ENCODE measurements at places on chromosomes 3 and 15.

- H3K27ac ChIP-seq = no peak overlapping the region
- H3K36me3 ChIP-seq = no peaks in the 10 kb centered on the region
- no peak overlapping the region for H3K4me3 ChIP-seq
- H3K4me1 ChIP-seq = no peaks in the 10 kb centered on the region
- peaks cover 16% of the 10 kb centered on the region for H3K27me3 ChIP-seq
These were observed 6.4 kb upstream of the TTC14 start for GRCh38 chr3:180595559-180595935.

DNA sequence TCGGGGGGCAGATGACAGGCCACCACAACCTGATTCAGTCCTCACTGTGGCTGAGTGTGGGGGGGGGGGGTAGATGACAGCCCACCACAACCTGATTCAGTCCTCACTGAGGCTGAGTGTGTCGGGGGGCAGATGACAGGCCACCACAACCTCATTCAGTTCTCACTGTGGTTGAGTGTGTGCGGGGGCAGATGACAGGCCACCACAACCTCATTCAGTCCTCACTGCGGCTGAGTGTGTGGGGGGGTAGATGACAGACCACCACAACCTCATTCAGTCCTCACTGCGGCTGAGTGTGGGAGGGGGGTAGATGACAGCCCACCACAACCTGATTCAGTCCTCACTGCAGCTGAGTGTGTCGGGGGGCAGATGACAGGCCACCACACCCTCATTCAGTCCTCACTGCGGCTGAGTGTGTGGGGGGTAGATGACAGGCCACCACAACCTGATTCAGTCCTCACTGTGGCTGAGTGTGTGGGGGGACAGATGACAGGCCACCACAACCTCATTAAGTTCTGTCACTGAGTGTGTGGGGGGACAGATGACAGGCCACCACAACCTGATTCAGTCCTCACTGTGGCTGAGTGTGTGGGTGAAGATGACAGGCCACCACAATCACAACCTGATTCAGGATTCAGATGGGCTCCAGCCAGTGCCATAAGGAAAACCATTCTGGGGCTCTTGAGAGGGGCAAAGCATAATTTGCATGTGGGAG, 16.9 kb downstream of the ZNF717 start:
- peaks cover 60% of the 10 kb centered on the region for H3K36me3 ChIP-seq
- no peaks in the 10 kb centered on the region for H3K27me3 ChIP-seq
- no peak overlapping the region for H3K27ac ChIP-seq
- no peaks in the 10 kb centered on the region for H3K4me1 ChIP-seq
- H3K4me3 ChIP-seq = no peak overlapping the region

- H3K27me3 ChIP-seq = no peaks in the 10 kb centered on the region
- H3K36me3 ChIP-seq = no peaks in the 10 kb centered on the region
- no peak overlapping the region for H3K4me3 ChIP-seq
- DNase-seq = no peak
- H3K4me1 ChIP-seq = peaks cover 55% of the 10 kb centered on the region
These were observed 40.3 kb upstream of the TFRC start for GRCh38 chr3:196122021-196122687.

- H3K4me3 ChIP-seq = no peak overlapping the region
- H3K27ac ChIP-seq = no peak overlapping the region
- H3K4me1 ChIP-seq = no peaks in the 10 kb centered on the region
These were observed 632.7 kb downstream of the CADM2 start for GRCh38 chr3:85591451-85591850.

DNA sequence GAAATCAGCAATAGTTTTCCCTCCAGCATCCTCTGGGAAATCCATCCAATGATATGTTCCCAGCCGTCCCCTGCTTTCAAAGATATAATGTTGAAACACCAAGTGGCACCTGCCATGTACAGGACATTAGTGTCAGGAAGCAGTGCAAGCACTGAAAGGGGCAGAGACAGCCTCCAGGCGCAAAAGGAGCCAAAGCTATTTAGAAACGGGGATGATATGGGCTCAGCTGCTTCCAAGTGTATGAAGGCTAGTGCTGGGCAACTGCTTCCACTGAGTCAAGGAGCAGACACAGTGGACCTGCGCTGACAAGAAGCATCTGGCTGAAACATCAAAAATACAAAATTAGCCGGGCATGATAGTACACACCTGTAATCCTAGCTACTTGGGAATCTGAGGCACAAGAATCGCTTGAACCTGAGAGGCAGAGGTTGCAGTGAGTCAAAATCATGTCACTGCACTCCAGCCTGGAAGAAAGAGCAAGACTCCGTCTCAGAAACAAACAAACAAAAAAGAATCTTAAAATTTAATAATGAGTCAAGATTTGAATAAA, 119.7 kb downstream of the AQP9 start:
- no peak overlapping the region for H3K27ac ChIP-seq
- H3K36me3 ChIP-seq = no peaks in the 10 kb centered on the region
- H3K4me3 ChIP-seq = no peak overlapping the region
- no peaks in the 10 kb centered on the region for H3K4me1 ChIP-seq
- DNase-seq = no peak
- H3K27me3 ChIP-seq = peaks cover 46% of the 10 kb centered on the region

GRCh38 chr3:169546368-169546767, 117.1 kb downstream of the MECOM start:
- H3K27me3 ChIP-seq = no peaks in the 10 kb centered on the region
- no peak for DNase-seq
- no peaks in the 10 kb centered on the region for H3K36me3 ChIP-seq
- H3K4me3 ChIP-seq = no peak overlapping the region

DNA sequence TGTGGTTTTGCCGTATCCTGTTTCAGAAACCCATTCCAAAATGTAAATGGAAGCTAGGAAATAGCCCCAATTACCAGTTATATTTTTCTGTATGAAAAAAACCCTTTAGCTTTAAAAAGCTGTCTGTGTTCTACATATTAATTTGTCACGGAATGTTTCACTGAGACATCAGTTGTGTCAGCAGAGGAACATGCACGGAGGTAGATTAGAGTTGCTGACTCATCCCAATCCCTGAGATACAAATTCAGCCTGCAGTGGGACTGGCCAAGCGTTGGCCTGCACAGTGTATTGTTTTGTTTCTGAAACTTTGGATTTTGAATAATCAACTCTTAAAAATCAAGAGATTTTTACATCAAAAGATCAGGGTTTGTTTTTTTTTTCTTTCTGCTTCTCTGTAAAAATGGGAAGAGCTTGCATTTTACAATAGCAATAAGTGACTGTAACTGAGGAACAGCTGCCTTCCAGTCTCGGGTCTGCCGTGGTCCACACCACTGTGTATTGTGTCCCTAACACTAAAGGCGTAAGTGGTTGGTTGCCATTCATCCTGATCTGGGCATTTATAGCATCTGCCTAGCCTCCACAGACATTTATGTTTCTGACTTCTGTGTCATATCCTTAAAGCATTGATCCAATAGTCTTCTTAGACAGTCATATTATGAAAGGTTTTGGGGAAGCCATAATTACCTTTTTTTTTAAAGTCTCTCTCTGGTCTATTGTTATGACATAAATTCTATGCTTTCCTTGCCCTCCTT, 218.1 kb downstream of the ADAMTSL3 start:
- H3K4me3 ChIP-seq = no peak overlapping the region
- no peak overlapping the region for H3K27ac ChIP-seq
- no peaks in the 10 kb centered on the region for H3K36me3 ChIP-seq
- no peaks in the 10 kb centered on the region for H3K4me1 ChIP-seq

DNA sequence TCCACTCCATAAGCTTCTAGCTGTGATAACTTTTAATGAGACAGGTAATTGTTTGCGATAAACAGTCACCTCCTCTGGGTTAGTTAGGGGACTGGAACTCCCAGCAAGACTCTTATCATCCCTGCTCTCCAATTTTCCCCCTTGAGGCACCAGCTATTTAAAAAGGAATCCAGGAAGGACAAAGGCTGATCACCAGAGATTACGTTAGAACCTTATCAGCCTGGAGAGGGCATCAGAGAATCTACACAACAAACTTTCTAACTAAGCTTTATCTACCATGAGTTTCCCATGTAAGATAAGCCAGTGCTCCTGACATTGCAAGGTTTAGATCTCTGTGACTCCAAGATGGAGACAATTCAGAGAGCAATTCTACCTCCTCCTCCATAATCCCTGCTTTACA, 31.3 kb downstream of the GPR176 start:
- no peak overlapping the region for H3K27ac ChIP-seq
- no peaks in the 10 kb centered on the region for H3K4me1 ChIP-seq
- peaks cover 16% of the 10 kb centered on the region for H3K27me3 ChIP-seq
- no peak overlapping the region for H3K4me3 ChIP-seq
- DNase-seq = no peak
- H3K36me3 ChIP-seq = no peaks in the 10 kb centered on the region

- DNase-seq = no peak
- H3K27me3 ChIP-seq = no peaks in the 10 kb centered on the region
- no peak overlapping the region for H3K4me3 ChIP-seq
- H3K27ac ChIP-seq = no peak overlapping the region
- H3K4me1 ChIP-seq = no peaks in the 10 kb centered on the region
These were observed 178.9 kb downstream of the ECT2 start for GRCh38 chr3:172929451-172929850.

GRCh38 chr3:39569095-39569494, 101.6 kb downstream of the MOBP start:
- no peak overlapping the region for H3K4me3 ChIP-seq
- H3K27ac ChIP-seq = no peak overlapping the region
- H3K27me3 ChIP-seq = peaks cover 3% of the 10 kb centered on the region
- no peak for DNase-seq

DNA sequence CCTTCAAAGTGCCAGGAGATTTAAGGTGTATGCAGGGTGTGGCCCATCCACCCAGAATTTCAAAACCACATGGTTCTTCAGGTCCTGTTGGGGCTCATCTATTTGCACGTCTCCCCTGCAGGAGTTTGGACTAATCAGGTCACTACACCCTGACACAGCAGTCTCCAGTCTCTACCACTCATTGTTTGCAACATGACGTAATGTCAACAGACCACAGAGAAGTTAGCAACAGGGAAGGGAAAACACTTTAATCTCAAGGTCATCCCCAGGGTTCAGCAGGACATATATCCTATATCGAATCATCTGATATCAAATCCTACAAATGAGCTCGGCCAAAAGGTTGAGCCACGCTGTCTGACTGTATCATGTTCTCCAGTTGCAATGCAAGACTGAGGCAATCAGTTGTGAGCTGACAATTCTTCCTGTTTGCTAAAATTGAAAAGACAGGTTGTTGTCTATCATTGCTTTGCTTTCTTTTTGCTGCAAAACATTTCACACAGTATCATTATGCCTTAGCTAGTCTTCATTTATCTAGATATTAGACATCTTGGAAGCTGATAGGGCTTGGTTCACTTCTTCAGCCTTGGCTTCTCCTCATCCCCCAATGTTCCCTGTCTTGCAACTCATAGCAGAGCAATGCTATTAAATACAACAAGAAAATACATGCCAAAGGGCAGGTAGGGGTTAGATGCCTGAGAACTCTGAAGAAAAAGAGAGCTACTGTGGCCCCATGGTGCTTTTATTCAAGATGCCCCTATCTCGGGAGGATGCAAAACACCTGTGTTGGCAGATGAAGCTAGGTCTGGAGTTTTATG, 13.4 kb upstream of the LEKR1 start:
- peaks cover 45% of the 10 kb centered on the region for H3K4me1 ChIP-seq
- H3K27ac ChIP-seq = peak overlapping the region; percentile 75
- no peak overlapping the region for H3K4me3 ChIP-seq
- H3K27me3 ChIP-seq = no peaks in the 10 kb centered on the region
- H3K36me3 ChIP-seq = peaks cover 26% of the 10 kb centered on the region
